ENCODE measurements at places on chromosomes 13 and 19. TPM values are rescaled to one million over a fixed set of nuclear protein-coding genes. Genes with fewer than 3 reads are reported as not detected.

- peak; percentile 97 for DNase-seq
These were observed 17.9 kb upstream of the EPHX3 start for GRCh38 chr19:15249972-15250639.

DNA sequence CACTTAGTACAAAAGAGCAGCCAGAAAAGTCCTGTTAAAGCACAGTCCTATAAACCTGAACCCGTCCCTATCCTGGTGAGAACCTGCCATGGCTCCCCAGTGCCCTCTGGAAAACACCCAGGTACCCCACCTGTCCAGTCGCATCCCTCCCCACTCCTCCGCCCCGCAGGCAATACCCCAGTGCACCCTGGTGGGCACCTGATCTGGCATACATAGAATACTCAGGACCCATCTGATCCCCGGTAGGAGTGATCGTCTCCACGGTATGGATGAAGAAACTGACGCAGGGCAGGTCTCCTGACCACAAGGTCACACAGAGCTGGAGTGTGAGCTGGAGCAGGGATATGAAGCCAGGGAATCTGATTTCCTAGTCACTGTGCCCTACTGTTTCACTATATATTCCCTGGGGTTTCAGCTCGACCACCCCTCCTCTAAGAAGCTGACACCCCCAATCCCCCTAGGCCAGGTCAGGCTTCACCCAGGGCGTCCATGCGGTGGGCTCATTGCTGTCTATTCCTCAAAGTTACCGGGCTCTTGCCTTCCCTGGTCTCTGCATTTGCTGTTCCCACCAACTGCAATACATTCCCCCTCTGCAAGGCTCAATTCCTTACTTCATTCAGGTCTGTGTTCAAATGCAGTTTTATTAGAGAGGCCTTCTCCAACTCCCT is 12.6 kb downstream of the FBXO46 start:
- DNase-seq: no peak

The COL5A3 gene
- total RNA-seq: 22.8 TPM

DNA sequence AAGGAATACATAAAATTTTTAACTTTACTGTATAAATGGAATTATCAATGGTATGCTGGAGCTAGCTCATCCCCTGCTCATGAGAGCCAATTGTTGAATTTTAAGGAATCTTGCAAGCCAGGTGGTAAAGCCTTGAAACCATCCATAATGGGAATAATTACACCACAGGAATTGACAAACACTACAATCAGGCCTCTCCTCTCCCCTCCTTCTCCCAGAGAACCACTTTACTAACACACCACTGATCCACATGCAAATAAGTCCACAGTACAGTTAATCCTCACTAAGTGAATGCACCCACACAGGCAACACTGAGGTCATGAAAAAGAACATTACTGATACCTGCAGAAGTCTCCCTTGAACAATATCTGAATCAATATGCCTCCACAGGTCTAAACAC is 140.5 kb downstream of the KLF12 start:
- no peak for DNase-seq

DNA sequence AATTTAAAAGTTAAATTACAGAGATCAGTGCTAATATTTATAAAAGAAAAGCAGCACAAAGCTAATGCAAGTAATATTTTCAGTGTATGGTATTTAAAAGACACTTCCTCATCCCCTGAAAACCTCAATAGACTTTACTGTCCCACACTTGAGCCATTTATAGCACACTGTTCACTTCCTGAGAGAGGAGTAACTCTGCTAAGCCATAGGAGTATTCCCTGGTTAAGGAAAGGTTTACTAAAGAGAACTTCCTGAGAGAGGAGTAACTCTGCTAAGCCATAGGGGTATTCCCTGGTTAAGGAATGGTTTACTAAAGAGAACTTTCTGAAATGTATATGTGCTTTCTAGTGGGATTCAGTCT is 159.4 kb downstream of the NHLRC3 start:
- DNase-seq: no peak

The QPCTL gene
- 13.2 TPM for total RNA-seq

DNA sequence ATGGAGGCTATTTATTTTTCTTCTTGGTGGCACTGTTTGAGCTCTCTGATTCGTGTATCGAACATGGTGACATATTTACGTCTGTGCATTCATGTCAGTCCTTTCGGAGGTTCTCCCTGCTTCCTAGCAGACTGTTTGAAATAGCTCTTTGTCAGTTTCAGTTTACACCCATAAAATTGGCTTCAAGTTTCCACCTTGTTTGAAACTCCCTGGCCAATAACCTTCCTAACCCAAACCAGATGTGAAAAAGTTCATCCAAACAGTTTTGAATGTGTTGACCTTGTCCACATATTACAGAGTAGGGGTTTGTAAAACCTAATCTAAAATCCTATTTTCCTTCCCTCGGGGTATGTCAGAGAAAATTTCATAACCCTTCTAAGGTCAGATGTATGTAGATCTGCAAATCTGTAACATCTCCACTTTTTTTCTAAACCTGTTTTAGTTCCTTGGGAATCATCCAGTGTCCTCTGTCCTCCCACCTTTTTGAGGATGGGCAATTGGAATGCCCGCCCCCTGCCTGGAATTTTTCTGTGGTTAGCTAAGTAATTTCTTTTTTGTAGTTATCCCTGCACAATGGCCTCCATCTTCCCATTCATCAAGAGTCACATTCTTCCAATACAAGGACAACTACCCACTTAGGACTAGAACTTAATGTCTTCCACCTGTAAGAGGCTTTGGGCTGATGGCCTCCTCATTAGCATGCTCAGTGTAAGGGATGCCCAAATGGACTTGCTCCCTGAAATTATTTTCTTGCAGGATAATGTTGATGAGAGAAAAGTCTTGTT is 499.8 kb downstream of the GPC6 start:
- DNase-seq: no peak

DNA sequence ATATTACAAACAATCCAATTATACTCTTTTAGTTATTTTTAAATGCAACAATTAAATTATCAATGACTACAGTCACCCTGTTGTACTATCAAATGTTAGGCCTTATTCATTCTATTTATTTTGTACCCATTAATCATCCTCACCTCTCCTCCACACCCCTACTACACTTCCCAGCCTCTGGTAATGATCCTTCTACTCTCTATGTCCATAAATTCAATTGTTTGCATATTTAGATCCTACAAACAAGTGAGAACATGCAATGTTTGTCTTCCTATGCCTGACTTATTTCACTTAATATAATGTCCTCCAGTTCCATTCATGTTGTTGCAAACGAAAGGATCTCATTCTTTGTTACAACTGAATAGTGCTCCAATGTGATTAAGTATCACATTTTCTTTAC is 1414.6 kb downstream of the SLITRK1 start:
- no peak for DNase-seq

- no peak for DNase-seq
These were observed 5.5 kb upstream of the SOHLH2 start for GRCh38 chr13:36219883-36220282.

DNA sequence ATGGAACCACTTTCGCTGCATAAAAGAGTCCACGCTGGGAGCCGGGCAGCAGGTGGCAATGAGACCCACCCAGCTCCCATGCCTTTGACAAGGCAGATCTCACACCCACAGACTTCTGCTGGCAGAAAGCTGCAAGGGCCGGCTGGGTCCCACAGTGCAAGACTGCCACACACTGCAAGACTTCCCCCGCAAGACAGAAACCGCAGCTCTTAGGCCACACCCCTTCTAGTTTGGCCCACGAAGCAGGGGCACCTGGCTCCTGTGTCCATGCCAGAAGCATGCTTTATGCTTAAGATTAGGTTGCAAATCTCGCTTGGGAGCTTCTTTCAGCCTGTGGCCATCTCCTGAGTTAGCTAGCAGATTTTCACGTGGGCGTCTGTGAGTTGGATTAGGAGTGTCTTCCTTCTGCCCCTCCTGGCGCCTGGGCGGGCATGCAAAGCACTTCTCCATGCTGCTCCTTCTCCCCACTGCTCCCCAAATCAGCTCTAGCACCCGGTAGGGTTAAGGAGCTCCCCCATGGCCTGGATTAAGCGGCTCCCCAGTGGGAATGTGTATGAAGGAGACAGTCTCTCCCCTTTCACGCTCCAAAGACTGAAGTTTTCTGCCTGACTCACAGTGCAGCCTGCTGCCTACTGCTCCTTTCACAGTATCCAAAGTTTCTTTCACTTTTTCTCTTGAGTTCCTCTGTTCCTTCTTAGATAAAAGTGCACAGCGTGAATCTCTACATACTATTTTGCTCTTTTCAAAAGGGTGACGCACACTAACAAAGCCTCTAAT is 17.7 kb downstream of the GPC6 start:
- DNase-seq: peak; percentile 81

- no peak for DNase-seq
These were observed 33.3 kb downstream of the CLDN10 start for GRCh38 chr13:95585867-95586266.

DNA sequence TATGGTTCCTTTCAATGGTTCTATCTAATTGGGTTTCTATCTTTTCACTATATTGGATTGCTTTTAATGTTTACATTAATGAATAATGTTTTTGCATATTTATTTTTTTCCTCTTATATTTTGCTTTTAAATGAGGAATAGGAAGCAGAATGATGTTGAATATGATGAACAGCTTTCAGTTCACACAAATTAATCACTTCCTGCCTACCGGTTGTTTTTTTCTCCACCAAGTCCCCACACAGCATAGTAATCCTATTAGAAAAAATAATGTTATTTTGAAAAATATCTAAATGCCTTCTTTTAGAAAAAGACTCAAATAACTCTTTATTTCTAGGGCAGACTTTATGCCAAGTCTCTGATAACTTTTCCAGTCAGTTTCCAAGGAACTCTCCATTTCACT is 184.9 kb upstream of the MIR17HG start:
- DNase-seq: no peak

DNA sequence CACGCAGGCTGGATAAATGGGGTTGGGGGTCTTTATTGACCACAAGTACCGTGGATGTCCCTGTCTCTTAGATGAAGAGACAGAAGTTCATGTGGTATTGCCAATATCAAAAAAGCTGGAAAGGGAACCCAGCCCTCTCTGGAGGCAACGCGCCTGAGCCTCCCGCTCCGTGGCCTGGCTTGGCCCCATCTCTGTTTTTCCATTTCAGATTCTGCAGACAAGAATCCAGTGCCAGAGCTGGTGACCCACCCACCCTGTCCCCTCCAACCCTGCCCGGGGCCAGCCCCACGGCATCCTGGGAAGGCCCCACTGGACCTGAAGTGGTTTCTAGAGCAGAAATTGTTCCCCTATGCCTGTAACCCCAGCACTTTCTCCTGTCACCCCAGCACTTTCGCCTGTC is 57.7 kb downstream of the PTPRS start:
- no peak for DNase-seq

DNA sequence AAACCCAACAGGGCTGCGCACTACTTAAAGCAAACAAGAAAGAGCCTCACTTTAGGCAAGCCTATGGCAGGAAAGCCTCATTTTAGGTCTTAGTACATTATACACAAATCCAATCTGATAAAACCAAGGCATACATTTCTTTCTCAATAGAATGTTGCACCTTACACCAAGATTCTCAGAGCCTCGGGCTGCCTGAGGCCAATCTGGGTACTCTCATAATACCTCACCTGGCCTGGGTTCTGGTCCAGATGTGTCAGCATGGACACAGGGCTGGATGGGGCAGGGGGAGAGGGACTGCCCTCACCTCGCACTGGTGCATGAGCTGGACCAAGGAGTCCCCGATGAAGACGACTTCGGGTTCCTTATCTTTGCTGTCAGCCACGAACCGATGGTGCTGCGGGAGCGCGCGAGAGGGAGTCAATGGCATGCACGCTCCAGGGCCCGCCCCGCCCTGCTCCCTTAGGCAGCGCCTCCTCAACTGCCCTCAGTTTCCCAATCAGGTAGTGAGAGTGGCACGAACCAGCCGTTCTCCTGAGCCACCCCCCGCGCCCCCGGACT is at the start of gene PRR19:
PRR19 (plus strand) TSS at position 487 of the 558 bp plus-strand sequence. CDS start 7,453 bp downstream, outside the sequence.
- peak; percentile 41 for DNase-seq

The RGL3 gene
- total RNA-seq: 5.9 TPM

The LRRC8E gene
- total RNA-seq: 3.5 TPM

GRCh38 chr19:48290401-48290770 is 20.5 kb downstream of the ZNF114 start:
- DNase-seq: peak; percentile 70

DNA sequence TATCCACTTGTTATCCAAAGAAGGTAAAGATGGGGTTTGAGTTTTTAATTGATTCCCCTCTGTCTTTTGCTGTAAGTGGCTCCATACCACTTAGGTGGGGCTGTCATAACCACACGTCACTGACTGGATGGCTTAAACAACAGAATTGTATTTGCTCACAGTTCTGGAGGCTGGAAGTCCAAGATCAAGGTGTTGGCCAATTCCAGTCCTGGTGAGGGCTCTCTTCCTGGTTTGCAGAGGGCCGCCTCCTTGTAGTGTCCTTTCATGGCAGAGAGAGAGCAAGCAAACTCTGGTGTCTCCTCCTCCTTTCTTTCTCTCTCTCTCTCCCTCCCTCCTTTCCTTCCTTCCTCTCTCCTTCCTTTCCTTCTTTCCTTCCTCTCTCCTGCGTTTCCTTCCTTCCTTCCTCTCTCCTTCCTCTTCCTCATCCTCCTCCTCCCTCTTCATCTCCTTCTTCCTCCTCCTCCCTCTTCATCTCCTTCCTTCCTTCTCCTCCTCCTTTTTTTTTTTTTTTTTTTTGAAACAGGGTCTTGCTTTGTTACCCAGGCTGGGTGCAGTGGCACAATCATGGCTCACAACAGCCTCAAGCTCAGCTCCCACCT is 140.6 kb upstream of the RNF113B start:
- DNase-seq: no peak

The TYK2 gene
- 85.5 TPM for total RNA-seq

The RINL gene
- total RNA-seq: 1.0 TPM

- DNase-seq: no peak
These were observed 5.2 kb downstream of the CADM4 start for GRCh38 chr19:43634506-43634871.

The ARL11 gene
- total RNA-seq: not detected

GRCh38 chr13:47303626-47304025 is 406.8 kb upstream of the HTR2A start:
- no peak for DNase-seq

The F10 gene
- 10.2 TPM for total RNA-seq

GRCh38 chr13:112443995-112444311 is 67.8 kb downstream of the SPACA7 start:
- peak; percentile 71 for DNase-seq

- DNase-seq: no peak
These were observed 69.7 kb downstream of the PIBF1 start for GRCh38 chr13:72851678-72852014.

DNA sequence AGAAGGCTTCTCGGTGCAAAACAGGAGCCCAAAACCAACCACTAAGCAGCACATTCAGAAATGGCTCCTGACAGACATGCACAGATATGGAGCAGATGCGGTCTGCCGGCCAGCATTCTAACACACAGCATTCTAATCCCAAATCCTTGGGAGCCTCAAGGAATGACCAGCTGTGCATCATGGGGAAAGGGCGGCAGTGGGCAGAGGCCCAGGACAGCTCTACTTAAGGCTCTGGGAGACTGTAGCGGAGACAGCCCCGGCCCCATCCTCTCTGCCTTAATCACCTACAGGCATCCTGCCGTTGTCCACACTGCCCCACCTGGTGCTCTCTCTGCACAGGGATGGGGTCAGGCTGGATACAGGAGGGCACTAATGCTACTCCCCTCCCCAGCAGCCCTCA is 1016.0 kb downstream of the UQCRFS1 start:
- DNase-seq: no peak
